ENCODE measurements at places on chromosomes 2 and 18. TPM values are rescaled to one million over a fixed set of nuclear protein-coding genes. Genes with fewer than 3 reads are reported as not detected.

GRCh38 chr2:240655931-240656886 lies 26.5 kb downstream of the AQP12B start:
- no peaks in the 10 kb centered on the region for H3K36me3 ChIP-seq
- ATAC-seq = peak; percentile 76
- H3K27ac ChIP-seq = no peak overlapping the region

- ATAC-seq = no peak
- no peak overlapping the region for H3K4me3 ChIP-seq
- peaks cover 34% of the 10 kb centered on the region for H3K27me3 ChIP-seq
- no peak overlapping the region for H3K27ac ChIP-seq
- H3K4me1 ChIP-seq = peaks cover 13% of the 10 kb centered on the region
Observed at GRCh38 chr2:20433946-20434553, 12.8 kb upstream of the RHOB start.

GRCh38 chr2:142280831-142281230 lies 150.0 kb upstream of the LRP1B start:
- no peaks in the 10 kb centered on the region for H3K36me3 ChIP-seq
- no peak overlapping the region for H3K27ac ChIP-seq
- no peaks in the 10 kb centered on the region for H3K4me1 ChIP-seq
- no peak overlapping the region for H3K4me3 ChIP-seq

DNA sequence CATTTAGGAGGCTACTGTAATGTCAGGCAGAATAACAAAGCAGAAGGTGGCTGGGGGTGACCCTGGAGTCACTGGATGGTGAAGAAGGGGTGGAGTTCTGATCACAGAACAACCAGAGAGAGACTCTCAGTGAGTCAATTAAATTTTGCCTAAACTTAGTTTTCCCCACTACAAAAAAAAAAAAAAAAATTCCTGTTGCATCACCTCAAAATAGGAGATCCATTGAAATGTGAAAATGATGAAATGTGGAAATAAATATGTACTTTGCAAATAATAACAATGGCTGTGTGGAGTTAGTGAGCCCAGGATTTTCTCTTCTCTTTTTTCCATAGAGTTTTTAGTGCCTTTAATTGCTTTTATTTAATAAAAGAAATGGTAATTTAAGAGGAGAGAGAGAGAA lies 165.5 kb downstream of the GFPT1 start:
- no peak overlapping the region for H3K4me3 ChIP-seq
- H3K36me3 ChIP-seq = no peaks in the 10 kb centered on the region
- H3K27me3 ChIP-seq = peaks cover 28% of the 10 kb centered on the region
- ATAC-seq = no peak
- no peaks in the 10 kb centered on the region for H3K4me1 ChIP-seq

GRCh38 chr18:4106407-4107033 lies 348.6 kb downstream of the DLGAP1 start:
- H3K36me3 ChIP-seq = no peaks in the 10 kb centered on the region
- H3K27ac ChIP-seq = no peak overlapping the region
- H3K4me3 ChIP-seq = no peak overlapping the region
- H3K27me3 ChIP-seq = peaks cover 3% of the 10 kb centered on the region

FRZB gene
- not detected for total RNA-seq

CHST10 gene
- 9.9 TPM for total RNA-seq

MROH2A gene
- total RNA-seq = not detected

SCN7A gene
- total RNA-seq = not detected

SLC23A3 gene
- 2.9 TPM for total RNA-seq

PTCD3 gene
- 170 TPM for total RNA-seq

Measured in activated T-helper 17 cell treated with anti-CD3 and anti-CD28 coated beads, Interleukin-2, amount 50 U/mL, for 72 hours (primary cell).